ENCODE measurements at places on chromosomes 5 and 9.
A peak's percentile ranks its signal among the peaks of the same experiment; 100 is the strongest.

DNA sequence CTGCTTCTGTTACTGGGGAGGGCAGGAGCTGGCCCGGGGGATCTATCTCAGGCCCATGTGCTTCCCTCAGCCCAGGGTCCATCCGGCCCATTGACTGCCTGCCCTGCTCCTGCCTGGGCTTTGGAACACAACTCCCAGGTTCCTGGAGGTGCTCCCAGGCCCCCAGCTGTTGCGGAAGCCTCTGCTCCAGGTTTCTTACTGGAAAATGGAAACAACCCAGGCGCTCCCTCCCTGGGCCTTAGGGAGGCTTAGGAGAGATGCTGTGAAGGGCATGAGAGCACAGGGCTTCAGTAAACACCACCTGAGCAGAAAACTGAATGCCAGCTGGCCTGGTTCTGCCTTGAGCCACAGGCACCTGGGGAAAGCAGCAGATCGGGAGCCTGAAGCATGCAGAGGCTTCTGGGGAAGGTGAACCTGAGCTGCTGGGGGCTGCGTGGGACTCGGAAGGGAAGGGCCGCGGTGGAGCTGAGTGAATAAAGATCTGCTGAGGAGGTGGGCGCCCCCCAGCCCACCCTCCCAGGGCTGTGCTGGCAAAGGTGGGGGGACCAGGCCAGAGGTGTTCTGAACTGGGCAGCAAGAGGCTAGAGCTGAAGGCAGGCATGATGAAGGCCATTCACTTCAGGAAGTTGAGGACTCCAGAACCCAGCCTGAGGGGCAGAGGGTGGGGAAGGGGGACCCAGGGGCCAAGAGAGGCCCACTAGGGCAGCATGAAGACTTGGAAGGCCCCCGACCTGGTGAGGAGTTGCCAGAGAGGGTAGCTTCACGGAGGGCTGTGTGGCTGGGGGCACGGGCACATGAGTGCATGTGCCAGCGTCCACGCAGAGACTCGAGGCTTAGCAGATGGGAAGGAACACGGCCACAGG, 64.8 kb downstream of the SHB start:
- DNase-seq, result peak; percentile 28

- no peak for DNase-seq
Measured at GRCh38 chr5:66057239-66057638, 86.9 kb upstream of the SREK1 start.

DNA sequence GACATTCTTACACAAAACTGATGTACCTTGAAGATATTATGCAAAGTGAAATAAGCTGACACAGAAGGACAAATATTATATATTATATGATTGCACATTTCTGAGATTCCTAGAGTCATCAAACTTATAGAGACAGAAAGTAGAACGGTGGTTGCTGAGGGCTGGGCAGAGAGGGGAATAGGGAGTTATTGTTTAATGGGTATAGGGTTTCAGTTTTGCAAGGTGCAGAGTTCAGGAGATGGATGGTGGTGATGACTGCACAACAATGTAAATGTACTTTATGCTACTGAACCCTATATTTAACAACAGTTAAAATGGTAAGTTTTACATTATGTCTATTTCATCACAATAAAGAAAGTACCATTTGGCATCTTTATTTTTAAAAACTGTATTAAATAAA, 315.8 kb upstream of the POU5F2 start:
- no peak for DNase-seq

- DNase-seq, result peak; percentile 12
Measured at GRCh38 chr5:67094476-67095300, 101.9 kb downstream of the CD180 start.

DNA sequence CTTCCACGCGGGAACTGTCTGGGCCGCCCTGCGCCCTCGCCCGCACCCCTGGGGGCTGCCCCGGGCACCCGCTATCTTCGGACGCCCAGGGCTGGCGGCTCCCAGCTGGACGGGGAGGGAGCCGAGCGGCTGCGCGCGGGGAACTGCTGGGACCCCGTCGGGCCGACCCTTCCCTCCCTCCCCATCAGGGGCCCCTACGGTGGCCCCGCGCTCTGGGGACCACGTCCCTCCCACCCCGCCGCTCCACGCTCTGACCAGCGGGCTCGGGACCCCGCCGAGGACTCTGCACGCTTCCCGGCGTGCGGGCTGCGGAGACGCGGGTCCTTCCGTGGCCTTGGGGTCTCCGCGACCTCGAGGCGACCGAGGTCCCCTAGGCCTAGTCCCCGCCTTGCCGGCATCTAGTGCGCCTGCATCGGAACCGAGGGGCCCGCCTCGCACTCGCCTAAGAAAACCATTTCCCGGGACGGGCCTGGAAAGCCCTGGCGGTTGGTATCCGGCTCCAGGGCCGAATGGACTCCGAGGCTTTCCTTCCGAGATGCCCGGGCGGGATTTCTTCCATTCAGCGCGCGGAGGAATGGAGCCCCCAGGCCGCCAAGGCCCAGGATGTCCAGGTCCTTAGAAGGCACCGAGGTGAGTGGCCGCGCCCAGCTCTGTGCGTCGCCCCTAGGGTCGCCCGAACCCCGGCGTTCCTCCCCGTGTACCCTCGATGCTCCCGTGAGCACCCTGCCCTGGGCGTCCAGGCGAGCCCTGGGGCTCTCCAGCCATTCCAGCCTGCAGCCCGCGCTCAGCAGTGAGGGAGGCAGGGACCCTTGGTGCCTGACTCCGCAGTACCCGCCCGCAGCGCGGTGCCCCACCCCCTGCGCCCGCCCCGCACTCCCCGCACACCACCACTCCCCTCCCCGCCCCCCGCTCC, 705 bp upstream of the SLC6A3 start:
- no peak for DNase-seq

DNA sequence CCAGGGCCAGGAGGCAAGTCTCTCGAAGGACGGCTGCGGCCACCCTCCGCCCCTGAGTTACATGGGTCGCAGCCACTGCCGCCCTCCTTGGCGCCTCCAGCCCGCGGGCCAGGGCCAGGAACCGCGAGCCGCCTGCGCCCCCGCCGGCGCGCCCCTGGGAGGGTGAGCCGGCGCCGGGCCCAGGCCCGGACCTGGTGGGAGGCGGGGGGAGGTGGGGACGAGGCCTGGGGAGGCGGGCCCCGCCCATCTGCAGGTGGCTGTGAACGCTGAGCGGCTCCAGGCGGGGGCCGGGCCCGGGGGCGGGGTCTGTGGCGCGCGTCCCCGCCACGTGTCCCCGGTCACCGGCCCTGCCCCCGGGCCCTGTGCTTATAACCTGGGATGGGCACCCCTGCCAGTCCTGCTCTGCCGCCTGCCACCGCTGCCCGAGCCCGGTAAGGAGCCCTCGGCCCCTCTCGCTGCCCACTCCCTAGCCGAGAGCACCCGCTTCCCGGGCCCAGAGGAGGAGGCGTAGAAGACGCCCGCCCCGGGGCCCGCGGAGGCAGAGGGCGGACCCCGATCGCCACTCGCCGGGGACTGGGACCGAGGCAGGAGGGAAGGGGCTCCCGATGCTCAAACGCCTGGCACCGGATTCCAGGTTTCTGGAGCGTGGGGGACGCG, at the start of gene ASS1:
Gene ASS1 (plus strand): TSS at position 397 of the 657 bp plus-strand sequence. CDS start 7,268 bp downstream, outside the sequence.
- peak; percentile 90 for DNase-seq

DNA sequence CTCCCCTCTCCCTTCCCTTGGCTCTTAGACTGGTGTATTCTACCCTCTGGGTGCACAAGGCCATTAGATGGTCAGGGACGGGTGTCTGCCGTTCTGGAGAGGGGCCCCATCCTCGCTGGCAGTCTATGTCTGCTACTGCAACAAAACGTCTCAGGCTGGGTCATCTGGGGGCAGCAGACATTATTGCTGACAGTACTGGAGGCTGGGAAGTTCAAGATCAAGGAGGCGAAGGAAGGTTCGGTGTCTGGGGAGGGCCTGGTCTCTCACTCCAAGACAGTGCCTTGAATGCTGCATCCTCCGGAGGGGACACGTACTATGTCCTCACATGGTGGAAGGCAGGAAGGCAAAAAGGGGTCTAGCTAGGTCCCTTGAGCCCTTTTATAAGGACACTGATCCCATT, 93.4 kb upstream of the COL5A1 start:
- DNase-seq, result no peak

GRCh38 chr5:77893225-77893860, 117.2 kb upstream of the TBCA start:
- no peak for DNase-seq

DNA sequence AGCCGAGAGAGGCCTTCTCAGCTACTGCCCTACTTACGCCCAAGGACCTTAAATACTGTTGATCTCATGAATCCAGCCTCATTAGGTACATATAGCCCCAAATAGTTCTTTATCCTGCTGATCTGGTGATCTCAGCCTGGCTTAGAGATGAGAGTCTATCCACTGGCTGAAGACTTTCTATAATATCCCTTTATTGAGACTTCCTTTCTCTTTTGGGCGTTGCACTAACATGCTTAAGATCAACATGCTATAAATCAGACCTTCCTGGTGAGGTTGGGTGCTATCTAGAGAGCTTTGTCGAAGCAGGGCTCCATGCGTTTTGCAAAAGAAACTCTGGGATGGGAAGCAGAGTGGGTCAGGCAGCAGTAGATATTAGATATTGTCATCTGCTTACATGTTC, 44.0 kb upstream of the AGXT2 start:
- no peak for DNase-seq

DNA sequence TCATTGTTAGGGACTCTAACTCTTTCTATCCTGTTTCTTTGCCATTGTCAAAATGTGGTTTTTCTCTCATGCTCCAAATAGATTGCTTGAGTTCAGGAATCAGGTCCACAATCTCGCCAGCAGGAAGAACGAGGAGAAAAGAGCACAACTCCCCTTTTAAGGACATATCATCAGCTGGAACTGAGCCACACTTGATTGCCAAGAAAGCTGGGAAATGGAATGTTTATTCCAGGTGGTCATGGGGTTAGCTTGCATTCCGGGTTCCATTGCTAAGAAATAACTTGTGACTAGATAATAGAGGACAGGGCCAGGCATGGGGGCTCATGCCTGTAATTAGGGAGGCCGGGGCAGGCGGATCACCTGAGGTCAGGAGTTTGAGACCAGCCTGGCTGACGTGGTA, 32.4 kb upstream of the C9orf57 start:
- DNase-seq, result no peak

- DNase-seq, result no peak
Measured at GRCh38 chr5:89374144-89374784, 491.3 kb upstream of the MEF2C start.

DNA sequence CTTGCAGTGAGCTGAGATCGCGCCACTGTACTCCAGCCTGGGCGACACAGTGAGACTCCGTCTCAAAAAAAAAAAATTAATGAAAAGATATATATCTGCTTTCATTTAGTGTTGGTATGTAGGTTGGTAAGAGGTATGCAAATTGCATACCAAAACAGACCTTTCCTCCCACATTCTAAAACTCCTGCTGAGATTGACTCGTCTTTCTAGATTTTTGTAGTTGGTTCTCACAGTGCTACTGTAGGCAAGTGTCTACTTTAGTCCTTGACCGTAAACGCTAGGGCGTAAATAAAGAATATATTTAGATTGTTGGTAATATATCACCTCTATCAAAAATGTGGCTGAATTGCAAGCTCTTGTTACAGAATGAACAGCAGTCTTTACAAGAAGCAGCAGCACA, 445.9 kb downstream of the CHSY3 start:
- DNase-seq, result no peak

DNA sequence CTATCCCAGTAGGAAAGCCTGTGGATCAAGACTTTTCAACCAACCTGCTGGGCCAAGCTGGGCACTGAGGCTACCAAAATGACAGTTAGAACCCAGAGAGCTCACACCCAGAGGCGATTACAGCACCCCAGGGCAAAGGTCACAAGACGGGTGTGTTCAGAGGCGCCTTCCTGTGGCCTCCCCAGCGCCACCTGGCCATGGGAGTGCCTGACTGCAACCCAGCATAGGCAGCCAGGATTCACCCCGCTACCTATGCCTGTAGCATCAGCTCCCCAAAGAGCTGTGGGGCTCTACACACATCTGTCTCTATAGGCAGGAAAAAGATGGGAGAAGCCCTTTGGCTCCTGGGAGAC, 33.5 kb downstream of the PDGFRB start:
- peak; percentile 68 for DNase-seq

GRCh38 chr5:145540375-145540774, 294.8 kb downstream of the PRELID2 start:
- DNase-seq, result no peak

DNA sequence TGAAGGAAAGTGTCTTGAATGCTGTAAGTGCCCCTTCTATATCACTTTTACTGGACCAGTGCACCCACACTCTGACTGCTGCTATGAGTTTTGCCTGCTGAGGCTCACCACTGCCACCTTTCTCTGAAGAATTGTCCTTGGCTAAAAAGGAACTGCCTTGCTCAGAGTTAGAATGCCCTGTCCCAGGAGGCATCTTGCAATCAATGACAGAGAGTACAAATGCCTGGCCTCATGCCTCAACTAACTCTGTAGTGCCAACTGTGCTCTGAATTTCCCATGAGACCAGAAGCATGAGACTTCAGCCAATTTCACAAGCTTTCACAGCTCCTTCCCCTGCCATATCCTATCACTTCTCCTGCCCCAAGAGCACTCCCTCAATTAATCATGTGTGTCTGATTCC, 569.7 kb downstream of the ZNF608 start:
- DNase-seq, result peak; percentile 38

DNA sequence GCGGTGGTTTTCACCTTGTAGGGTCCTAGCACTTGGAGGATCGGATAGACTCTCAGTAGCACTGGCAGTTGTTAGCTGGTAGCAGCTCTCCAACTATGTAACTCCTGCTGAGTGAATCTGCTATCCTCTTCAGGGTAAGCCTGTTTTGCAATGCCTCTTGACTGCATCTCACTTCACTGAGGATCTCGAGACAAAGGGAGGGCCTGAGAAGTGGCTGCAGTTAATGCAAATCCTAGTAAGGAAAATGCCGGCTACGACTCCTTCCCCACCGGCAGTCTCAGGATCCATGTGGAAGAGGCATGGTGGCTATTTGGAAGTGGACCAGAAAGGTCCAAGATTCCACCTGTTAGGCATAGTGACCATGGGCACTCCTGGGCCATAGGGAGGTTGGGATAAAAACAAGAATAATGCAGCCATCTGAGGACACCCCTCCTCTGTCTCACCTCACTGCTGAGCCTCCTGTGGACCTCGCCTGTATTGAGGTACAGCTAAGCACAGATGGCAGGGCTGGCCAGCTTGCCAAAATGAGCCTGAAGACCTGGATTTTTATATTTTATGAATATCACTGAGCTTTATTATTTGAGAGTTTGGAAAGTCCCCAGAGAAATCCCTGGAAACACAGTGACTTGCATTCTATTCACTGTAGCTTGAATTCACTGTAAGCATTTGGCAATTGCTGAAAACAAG, 146.0 kb downstream of the LIFR start:
- no peak for DNase-seq

DNA sequence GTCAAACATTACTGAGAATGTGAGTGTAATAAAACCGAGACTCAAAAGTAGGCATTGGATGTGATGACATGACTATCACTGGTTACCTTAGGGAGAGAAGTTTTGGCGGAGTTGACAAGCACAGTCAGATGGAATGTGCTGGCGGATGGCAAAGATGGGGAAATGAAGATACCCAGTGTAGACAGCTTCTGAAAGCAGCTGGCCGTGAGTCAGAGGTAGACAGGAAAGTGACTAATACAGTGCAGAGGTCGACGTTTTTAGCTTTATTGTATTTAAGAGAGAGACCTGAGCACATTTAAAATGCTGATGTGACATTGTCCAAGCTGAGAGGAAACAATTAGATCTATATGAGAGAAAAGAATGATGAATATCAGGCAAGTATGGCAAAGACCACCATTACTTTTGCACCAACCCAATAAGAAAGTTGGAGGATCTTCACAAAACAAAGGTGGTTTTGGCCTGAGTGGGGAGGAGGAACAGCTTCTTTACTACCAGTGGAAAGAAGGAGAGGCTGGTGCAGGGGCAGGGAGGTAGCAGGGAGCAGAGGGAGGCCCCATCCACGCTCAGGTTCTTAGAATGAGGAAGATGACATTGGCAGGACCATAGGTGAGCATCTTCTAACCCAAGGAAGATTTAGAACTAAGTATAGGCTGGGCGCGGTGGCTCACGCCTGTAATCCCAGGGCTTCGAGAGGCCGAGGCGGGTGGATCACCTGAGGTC, 36.7 kb upstream of the KCNIP1 start:
- DNase-seq, result no peak
